Sigmoid colon (tissue), 7 donors: ENCODE measurements at places on chromosomes 4 and X.
A peak's percentile ranks its signal among the peaks of the same experiment; 100 is the strongest.

GRCh38 chr4:7166237-7166636, 26.1 kb upstream of the SORCS2 start:
- DNase-seq, result peak; percentile 13

- DNase-seq, result peak; percentile 55
Observed at GRCh38 chr4:134200811-134201215, 776 bp downstream of the PABPC4L start.

DNA sequence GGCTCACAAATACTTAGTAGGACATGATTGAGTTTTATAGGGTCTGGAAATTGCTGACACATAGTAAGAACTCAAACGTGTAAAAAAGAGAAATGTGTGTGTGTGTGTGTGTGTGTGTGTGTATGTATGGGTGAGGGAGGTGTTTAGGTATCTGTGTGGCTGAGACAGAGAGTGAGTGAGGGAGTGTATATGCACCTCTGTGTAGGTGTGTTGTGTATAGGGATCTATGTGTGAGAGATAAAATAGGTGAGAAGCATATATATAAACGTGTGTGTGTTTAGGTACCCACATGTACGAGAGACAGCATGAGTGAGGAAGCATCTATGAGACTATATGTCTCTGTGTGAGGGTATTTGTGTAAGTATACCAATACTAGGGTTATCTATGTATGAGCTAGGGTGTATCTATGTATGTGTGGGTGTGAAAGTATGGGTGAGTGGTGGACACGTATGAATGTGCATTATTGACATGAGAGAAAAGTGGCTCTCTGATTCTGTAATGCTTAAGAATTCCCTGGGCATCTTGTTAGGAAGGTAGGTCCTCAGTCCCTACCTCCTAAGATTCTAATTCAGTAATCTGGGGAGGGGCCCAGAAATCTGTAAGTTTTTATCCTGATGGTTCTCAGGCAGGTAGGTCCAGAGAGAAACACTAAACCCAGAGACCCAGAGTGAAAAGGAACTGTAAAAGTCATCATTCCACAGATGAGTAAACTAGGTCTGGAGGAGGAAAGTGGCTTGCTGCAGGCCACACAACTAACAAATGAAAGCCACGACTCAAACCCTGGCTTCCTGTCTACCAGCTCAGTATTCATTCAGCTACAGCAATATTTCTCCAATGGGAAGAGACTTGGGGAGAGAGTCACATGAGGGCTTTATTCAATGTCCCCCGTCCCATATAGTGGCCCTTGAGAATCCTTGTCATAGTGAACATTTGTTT, 237.0 kb downstream of the IDS start:
- no peak for DNase-seq

DNA sequence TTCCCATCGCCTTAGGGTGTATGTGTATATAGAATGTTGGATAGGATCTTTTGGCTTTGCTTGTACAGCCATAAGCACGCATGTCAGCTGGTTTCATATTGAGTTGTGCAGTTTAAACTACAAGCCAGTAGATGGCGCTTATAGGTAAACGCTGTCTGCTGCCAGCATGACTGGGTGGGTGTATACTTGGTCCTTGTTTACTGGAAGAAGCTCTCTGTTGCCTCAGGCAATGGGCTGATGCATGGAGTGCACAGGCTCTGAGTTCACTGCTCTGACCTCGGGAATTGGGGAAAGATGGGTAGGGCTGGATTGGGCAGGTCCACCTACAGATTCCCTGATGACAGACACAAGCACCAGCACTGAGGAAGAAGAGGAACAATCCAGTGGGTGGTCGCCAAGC, 831.5 kb downstream of the STIM2 start:
- DNase-seq, result no peak

DNA sequence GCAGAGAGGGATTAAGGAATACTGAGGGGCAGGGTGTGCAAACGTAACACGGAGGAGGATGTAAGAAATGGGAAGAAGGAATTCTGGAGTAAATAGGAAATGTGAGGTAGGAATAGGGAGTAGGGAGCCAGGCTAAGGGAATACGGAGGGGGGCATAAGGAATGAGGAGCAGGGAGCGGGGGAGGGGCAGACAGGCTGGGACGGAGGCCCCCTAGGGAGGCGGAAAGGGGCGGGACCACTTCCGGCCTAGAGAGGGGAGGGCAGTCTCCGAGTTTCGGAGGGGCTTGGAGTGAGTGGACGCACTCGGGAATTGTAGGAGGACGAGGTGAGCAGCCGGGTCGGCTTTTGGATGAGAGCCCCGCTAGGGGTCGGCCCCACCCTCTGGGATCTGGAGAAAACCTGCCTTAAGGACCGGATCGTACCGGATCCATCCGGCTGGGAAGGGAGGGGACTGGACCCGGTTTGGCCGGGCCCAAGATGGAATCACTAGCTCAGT, 612 bp downstream of the MAGED2 start:
- DNase-seq, result peak; percentile 86

DNA sequence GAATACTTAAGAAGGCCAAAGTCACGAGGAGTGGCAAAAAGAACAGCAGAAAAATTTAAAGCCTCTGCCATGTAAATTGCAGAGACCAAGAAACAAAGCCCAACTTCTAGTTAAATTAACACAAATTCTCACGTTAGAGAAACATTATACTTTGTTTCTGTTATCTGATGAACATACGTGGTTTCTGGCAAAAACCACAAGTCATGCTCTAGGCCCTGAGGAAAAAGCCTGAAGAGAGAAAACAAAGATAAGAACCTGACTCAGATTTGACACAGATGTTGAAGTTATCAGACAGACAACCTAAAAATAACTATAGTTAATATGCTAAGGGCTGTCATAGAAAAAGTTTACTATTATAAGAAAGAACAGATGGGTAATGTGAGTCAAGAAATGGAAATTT, 149.1 kb upstream of the PCDH10 start:
- DNase-seq, result no peak

DNA sequence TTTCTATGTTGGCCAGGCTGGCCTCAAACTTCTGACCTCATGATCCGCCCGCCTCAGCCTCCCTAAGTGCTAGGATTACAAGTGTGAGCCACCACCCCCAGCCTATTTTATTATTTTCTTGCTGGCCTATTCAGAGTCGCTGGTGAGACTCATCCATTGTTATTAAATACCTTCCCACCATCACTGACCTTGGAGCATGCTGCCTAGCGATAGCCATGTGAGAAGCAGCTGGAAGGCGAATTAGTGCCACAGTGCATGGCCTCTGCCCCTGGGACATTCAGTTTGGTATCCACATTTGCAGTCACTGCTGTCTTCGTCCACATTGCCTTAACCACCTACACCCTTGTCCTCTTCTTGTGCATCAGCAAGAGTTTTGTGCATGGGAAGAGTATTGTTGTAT, 32.4 kb upstream of the NMU start:
- no peak for DNase-seq

DNA sequence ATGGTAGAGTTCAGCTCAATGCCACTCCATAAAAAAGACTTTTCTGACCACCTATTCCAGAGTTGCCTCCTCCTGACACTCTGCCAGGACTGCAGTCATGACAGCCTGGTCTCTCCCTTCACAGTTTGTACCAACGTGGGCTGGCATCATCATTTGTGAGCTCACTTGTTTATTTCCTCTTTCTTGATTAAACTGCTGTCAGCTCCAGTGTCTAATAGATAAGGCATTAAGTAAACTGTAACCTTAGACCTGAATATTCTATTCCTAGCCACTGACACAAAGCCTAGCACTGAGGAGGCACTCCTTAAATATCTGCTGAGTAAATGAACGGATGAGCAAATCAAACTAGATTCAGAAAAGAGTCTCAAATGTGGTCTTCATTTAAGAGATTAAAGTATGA, 48.7 kb downstream of the DDX60 start:
- DNase-seq, result no peak

DNA sequence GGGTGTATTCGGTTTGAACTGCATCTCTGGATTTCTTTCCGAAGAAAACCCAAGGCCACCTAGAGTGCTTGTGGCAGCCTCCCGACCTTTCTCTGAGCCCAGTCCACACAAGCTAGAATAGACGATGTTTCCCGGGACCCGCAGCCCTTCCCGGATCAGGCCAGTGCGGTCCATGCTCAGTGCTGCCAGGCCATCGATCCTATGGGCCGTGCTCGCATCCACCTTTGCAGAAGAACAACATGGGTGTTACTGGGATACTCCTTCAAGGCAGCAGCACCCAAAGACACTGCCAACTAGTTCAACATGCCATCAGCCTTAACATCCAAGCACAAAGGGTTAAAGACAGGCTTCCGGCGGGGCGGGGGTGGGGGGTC, 22.8 kb downstream of the BCOR start:
- DNase-seq, result no peak

GRCh38 chr4:162201673-162202072, 37.9 kb upstream of the FSTL5 start:
- no peak for DNase-seq

DNA sequence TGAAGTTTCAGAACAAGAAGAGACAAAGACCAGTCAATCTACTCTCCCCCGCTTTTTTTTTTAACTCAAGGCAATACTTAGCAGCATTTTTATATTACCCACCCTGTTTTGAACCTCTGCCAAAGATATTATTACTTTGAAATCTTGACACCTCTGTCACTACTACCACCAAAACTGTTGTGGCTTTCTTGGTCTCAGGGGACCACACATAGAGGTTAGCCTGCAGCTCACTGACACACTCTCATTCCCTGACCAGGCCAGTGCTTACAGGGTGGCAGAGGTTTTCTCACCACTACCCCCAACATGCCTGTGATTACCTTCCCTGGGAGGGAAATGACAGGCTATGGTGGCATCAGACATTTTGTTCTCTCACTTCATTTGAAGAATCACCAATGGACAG, 137.4 kb upstream of the STIM2 start:
- no peak for DNase-seq

GRCh38 chrX:109643687-109644086, 18.7 kb upstream of the KCNE5 start:
- no peak for DNase-seq

- DNase-seq, result no peak
Observed at GRCh38 chrX:30533266-30533665, 44.3 kb downstream of the TASL start.

- peak; percentile 98 for DNase-seq
Observed at GRCh38 chr4:155758481-155759371, at the start of gene GUCY1B1. GUCY1B1 (plus strand) TSS chr4:155759021; CDS start chr4:155759141, 120 bp downstream.

DNA sequence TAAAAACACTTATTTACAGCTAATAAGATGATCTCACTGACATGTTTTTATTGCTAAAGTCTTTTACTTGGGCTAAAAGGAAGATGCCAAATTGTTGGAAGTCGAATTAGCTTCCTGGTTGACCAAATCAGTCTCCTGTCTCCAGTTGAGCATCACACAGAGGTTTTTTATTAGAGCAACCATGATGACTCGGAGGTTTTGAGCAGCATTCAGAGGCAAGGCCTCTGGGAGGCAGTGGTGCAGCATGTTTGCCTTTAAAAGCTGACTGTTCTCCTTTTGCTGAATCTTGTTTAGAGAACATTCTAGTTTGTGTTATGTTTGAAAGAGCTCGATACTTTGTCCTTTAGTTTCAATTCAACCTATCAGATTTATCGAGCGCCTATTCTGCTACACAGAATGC, 2.1 kb downstream of the UCHL1 start:
- no peak for DNase-seq

GRCh38 chr4:57410331-57411052, 300.3 kb upstream of the IGFBP7 start:
- DNase-seq, result peak; percentile 68
